ENCODE measurements at places on chromosomes 6 and 20. TPM values are rescaled to one million over a fixed set of nuclear protein-coding genes. Genes with fewer than 3 reads are reported as not detected.

BAK1 gene
- 24.6 TPM for total RNA-seq

PHACTR1 gene
- not detected for total RNA-seq

C2 gene
- total RNA-seq = 2.4 TPM

NOX3 gene
- total RNA-seq = not detected

TULP1 gene
- not detected for total RNA-seq

MYH7B gene
- 2.3 TPM for total RNA-seq

ARG1 gene
- total RNA-seq = not detected

NFATC2 gene
- total RNA-seq = 6.3 TPM

CLPSL2 gene
- total RNA-seq = not detected

COL19A1 gene
- total RNA-seq = not detected

PTCRA gene
- not detected for total RNA-seq

PPP1R16B gene
- not detected for total RNA-seq

LAMA4 gene
- 58.3 TPM for total RNA-seq

DNA sequence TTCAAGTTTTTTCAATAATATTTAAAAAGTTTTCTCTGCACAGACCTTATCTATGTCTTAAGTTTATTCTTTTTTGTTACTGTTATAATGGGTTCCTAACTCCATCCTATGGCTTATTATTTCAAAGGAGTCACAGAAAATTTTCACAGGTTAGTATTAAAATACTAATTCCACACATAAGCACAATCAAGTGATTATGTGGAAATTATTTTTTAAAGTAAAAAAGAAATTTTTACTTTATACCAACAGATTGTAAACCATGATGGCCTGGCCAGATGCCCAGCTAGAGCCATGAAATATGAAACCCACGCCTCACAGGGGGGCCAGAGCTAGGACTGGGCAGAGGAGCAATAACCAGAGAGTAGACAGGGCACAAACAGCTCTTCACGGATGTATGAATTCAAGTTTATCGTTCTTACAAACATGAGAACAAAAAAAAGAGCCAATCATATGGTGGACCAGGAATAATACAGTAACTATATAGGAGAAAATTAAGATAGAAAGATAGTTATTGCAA lies 34.0 kb downstream of the NUDT3 start:
- DNase-seq = no peak

DNA sequence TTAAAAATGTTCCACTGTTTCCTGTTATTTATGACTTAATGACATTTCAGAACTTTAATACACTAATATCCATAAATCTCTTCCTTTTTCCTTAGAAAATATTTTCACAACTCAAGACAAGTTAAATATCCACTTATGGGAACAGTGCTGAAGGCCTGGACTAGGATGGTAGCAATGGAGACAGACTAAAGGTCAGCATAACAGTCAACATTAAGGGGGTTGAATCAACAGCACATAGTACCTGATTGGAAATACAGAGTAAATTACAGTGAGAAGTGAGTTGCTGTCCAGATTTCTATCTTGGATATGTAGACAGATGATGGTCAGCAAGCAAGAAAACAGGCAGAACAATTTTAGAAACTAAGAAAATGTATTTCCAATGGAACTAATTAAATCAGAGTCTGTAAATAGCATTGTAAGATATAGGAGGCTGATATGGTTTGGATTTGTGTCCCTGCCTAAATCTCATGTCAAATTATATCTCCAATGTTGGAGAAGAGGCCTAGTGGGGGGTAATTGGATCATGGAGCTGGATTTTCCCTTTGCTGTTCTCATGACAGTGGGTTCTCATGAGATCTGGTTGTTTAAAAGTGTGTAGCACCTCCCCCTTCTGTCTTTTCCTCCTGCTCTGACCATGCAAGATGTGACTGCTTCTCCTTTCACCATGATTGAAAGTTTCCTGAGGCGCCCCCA lies 682.7 kb downstream of the MAFB start:
- no peak for DNase-seq

GRCh38 chr6:124714728-124715127 lies 247.5 kb upstream of the RNF217 start:
- DNase-seq = no peak

- DNase-seq = peak; percentile 2
Measured at GRCh38 chr6:118283766-118284165, 264.3 kb upstream of the PLN start.

- no peak for DNase-seq
Measured at GRCh38 chr20:21243811-21244210, 59.3 kb upstream of the XRN2 start.

DNA sequence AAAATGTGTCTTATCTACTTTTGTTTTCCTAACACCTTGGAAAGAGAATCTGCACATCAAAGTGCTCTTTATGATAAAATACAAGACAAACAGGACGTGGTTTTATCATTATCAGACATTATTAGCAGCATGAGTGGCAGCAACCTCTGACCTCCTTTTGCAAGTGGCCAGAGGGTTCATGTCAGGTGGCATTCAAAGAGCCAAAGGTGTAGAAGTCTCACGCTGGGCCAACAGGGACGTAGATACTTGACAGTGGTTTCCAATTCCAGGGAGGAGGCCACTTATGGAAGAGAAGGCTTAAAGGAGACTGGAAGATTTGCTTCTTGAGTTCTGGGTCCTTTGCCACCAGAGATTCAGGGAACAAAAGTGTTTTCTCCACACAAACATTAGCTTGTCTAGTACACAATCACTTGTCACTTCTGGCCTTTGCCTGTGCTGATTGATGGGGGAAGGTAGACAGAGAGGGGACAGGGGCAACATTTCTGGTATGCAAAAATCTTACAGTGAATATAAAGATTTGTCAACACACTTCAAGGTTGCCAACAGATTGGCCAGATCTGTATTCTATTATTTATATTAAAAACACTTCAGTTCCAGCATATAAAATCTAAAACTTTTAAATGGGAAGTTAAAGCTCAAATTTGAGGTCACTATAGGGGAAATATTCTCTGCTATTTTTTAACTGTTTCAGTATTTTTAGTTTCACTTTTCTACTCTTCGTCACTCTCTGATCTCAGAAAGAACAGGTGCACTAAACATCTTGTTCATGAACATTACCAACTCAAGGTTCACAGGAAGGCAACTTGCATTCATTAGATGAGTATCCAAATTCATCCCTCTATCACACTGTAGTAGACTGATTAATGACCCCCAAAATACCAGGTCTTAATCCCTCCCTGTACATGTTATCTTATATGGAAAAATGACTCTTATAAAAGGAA lies 52.1 kb upstream of the FBXO30 start:
- DNase-seq = no peak

- DNase-seq = no peak
Measured at GRCh38 chr6:35152067-35152707, 11.0 kb upstream of the TCP11 start.

DNA sequence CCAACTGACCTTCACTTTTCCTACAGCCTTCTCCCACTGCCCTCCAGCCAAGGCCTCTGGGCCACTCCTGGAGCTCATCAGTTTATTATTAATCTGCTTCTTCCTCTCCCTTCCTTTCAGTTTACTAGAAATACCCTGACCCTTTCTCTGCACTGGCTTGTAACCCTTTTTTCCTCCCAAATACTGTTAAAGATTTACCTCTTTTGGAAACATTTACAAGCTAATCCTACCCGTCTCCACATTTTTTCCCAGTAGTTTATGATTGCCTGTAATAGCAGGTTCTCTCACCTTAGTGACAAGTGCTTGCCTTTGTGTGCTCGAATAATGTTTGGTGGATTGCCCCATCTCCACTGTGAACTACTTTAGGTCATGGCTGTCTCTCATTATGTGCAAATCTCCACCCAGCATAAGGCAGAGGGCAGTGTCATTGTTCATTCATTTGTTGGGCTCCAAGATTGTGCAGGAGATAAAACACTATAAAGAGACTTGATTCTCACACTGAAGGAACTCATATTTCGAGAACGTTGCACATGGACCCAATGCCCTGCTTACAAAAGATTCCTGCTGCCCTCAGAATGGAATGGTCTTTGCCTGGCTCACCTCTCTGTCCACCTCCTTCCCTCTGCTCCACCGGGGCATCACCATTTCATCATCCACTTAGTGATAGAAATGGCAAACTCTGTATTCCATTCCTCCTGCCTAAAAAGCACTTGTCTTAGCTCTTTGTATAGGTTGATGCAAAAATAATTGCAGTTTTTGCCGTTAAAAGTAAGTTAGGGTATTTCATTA lies 491.1 kb downstream of the UTRN start:
- DNase-seq = no peak

DNA sequence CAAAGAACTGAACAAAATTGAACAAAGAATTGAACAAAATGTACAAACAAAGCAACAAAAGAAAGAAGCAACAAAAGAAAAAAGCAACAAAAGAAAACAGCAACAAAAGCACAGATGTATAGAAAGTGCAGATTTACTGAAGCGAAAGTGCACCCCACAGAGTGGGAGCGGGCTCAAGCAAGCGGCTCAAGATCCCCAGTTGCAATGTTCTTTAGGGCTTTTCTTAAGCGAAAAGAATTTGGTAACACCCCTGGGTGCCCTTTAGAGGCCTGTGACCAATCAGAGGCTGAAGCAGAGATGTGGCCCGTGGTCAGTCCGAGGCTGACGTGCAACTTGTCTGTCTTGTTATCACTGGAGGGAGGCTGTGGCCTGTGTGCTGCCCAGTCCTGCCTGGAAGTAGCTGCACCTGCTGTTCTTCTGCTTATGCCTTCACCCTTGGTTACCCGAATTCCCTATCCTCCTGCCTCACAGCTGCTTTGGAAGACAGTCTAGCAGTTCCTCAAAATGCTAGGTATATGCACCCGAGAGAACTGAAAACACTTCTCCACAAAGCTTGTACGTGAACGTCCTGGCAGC lies 13.2 kb upstream of the KIF25 start:
- no peak for DNase-seq

DNA sequence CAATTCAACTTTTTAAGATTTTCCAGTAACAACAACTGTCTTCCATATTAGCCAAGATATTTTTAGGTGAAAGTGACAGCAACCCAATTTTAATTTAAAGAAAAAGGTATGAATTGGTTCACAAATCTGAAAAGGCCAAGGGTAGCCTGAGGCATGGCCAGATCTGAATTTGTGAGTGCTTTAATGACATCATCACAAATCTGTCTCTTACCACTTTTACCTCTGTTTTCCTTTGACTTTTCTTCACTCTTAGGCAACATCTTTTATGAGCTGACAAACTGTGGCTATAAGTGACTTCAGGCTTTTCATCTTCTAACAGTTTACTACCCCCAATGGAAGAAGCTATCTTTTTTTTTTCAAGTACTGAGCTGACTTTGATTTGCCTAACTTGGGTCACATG lies 44.5 kb upstream of the PKIB start:
- no peak for DNase-seq

- DNase-seq = no peak
Measured at GRCh38 chr6:42411406-42411805, 40.3 kb downstream of the TRERF1 start.

DNA sequence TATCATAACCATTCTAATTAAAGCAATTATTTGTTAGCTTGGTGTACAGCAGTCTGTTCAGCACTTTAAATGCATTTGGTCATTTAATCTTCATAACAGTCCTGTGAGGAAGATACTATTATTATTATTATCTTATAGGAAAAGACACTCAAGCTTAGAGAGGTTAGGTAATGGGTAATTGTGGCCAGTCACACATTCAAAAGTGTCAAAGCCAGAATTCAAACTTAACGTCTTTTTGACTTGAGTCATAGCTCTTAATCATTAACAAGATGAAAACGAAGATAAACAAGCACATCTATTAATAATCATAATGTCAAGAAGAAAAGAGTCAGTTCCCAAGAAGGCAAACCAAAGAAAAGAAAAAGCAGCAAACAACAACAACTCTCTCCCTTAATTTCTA lies 251.0 kb downstream of the SYNE1 start:
- no peak for DNase-seq

DNA sequence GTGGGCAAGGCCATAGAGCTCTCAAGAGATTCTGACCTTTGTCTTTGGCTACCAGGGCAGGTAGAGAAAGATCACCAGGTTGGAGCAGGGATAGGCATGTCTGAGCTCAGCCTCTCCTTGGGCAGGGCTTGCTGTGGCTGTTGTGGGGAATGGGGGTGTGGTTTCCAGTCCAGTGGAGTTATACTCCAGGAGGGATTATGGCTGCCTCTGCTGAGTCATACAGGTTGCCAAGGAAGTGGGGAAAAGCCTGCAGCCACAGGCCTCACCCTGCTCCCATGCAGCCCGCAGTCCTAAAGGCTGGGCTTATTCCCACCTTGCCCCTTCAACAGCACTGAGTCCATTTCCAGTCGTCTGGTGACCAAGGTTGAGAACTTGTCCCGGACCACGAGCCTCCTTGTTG lies 21.9 kb downstream of the MEP1A start:
- DNase-seq = peak; percentile 32

- no peak for DNase-seq
Measured at GRCh38 chr20:35290186-35290886, 1.9 kb downstream of the FAM83C start.

- no peak for DNase-seq
Measured at GRCh38 chr6:28567506-28567905, 41.8 kb downstream of the GPX5 start.

GRCh38 chr20:51412333-51412871 lies 130.1 kb downstream of the NFATC2 start:
- no peak for DNase-seq

DNA sequence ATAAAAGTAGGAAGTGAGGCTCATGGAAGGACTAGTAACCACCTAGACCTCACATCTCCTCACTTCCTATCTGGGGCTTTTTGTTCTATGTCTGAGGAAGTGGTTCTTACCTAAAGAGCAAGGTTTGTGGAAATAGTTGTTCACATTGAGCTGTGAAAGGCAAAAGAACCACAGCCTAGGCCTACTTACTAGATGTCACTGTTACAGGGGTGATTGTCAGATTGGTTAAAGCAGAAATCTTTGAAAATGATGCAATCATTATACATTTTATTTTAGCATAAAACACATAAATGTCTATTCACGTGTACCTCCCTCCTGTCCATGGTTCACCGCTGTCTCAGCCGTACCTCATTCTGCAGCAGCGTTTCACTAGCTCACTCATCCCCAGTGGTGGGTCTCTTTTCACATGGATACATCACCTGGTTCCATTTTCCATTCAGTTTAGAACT lies 268.8 kb downstream of the TMEM242 start:
- no peak for DNase-seq

GRCh38 chr6:138087593-138088325 lies 19.5 kb downstream of the PERP start:
- DNase-seq = peak; percentile 40

GRCh38 chr20:58546416-58546711 lies 31.2 kb upstream of the APCDD1L start:
- no peak for DNase-seq

DNA sequence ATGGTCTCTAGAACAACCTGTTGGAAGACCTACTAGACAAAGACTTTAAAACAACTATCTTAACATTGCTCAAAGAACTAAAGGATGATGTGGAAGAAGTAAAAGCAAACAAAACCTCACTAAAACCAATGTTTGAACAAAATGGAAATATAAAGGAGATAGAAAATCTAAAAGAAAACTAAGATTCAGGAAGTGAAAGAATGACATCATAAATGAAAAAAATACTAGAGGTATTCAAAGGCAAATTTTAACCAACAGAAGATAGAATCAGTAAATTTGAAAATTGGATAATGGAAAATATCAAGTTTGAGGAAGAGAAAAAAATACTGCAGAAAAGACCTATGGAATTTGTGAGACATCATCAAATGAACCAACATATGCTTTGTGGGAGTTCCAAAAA lies 914.1 kb upstream of the GJE1 start:
- DNase-seq = no peak

- DNase-seq = no peak
Measured at GRCh38 chr20:35600176-35600992, 15.2 kb upstream of the SPAG4 start.
